ENCODE measurements at places on chromosomes 3 and 15.

DNA sequence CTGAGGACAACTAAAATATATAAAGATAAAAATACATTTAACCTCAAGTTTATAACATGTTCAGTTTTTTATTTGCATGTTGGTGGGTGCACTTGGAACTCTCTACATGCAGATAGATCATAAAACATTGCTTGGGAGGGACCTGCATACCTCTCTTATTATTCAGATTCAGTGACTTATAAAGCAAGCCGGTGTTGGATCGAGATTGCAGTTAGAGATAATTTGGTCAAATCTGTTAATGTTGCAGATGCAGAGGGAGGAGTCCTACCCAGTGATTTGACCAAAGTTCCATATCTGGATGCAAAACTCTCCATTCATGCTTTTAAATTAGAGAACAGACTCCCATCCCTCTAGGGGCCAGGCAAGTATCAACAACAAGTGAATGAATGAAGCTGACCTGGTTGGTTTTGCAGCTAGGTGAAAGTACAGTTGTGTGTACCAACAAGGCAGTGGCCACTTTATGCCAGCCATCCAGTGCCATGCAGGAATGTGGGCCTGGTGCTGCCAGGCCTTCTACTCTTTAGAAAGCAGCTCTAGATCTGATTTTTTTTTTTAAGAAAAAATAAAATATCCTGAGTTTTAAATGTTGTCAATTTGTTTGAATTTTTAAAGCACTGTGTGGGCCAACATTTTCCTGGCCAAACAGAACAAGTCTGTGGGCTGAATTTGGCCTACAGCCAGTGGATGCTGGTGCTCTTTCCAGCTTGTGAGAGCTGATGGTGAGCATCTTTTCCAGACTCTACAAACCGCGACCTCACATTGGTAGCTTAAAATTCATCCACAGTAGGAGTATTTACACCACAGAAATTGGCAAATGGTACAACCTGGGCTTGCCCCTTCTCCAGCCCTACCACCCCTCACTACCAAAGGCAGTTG lies 12.3 kb downstream of the CDIN1 start:
- no peak for DNase-seq

- DNase-seq: no peak
Observed at GRCh38 chr15:62593681-62594399, 428.8 kb upstream of the C2CD4B start.

GRCh38 chr3:18428991-18429745 lies 4.0 kb upstream of the SATB1 start:
- DNase-seq: no peak

- DNase-seq: no peak
Observed at GRCh38 chr3:36964817-36965216, 20.0 kb upstream of the TRANK1 start.

DNA sequence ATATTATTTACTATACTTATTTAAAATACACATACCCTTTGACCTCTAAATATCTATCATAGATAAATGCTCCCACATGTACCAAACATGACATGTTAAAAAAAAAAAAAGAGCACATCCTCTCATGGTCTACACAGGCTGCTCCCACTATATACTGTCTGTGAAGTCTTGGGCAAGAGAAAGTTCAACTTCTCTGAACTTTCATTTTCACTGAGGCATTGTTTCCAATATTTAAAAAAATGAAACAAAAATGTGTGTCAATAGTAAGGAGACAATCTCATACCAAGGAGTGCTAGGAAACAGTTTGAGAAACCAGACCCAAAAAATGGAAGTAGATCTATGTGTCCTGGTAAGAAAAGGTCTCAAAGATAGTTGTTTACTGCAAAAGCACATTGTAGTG lies 29.3 kb downstream of the SLC4A7 start:
- DNase-seq: no peak

- DNase-seq: no peak
Observed at GRCh38 chr3:72015463-72015862, 230.5 kb upstream of the PROK2 start.

- DNase-seq: peak; percentile 96
Observed at GRCh38 chr3:124878561-124879336, 8.4 kb downstream of the ITGB5 start.
